ENCODE measurements at places on chromosomes 5 and 9.

GRCh38 chr5:64190562-64191306 lies 25.1 kb downstream of the RNF180 start:
- DNase-seq, result no peak

DNA sequence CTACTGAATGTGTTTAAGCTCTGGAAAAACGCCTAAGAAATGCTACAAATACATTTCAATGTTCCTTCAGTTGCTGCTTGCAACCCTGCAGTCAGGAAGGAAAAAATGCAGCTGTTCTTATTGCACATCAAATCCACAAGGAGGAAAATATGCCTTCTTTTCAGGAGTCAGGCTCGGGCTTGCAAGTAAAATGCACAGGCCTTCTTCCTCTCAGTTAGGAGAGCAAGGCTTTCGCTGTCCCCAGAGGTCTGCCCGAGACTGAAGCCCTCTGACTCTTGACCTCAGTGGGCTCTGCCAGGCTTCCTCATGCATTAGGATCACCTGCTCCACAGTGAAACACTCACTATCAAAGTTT lies 899 bp upstream of the SHC3 start:
- DNase-seq, result no peak

GRCh38 chr9:1129382-1129781 lies 79.2 kb downstream of the DMRT2 start:
- DNase-seq, result no peak

DNA sequence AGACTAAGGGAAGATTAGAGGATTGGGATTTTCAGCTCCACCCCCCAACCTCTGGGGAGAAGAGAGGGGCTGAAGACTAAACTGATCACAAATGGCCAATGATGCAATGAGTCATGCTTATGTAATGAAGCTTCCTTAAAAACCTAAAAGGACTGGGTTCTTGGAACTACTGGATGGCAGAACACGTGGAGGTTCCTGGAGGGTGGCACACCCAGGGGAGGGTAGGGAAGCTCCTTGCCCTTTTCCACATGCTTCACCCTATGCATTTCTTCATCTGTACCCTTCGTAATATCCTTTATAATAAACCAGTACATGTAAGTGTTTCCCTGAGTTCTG lies 48.6 kb downstream of the ARHGEF28 start:
- DNase-seq, result no peak

GRCh38 chr5:122703203-122703602 lies 71.7 kb upstream of the SNX2 start:
- DNase-seq, result no peak
